Left ventricle myocardium inferior (tissue), 1 donor: ENCODE measurements at places on chromosomes 6 and 20. TPM values are rescaled to one million over a fixed set of nuclear protein-coding genes. Genes with fewer than 3 reads are reported as not detected.
A peak's percentile ranks its signal among the peaks of the same experiment; 100 is the strongest.

GRCh38 chr6:47353871-47354270, 44.2 kb upstream of the TNFRSF21 start:
- no peak for DNase-seq

DNA sequence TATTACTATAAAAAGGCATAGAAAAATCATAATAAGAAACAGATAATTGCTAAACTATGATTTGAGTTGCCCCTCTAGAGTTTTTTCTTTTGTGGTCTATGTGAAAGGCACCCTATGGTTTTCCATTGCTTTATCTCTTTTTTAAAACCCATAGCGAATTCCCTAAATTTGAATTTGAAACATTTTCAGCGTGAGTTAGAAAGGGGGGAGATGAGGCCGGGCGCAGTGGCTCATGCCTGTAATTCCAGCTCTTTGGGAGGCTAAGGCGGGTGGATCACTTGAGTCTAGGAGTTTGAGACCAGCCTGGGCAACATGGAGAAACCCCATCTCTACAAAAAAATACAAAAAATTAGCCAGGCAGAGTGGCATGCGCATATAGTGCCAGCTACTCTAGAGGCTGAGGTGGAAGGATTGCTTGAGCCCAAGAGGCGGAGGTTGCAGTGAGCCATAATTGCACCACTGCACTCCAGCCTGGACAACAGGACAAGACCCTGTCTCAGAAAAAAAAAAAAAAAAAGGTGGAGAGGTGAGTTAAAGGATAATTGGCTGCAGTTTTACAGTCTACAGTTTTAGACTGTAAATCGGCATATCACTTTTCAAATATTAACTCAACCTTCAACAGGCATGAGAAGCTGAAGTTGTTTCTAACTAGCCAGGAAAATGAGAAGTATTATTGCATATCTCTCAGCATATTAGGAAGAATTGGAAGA, 46.3 kb downstream of the SHLD1 start:
- DNase-seq, result no peak

DNA sequence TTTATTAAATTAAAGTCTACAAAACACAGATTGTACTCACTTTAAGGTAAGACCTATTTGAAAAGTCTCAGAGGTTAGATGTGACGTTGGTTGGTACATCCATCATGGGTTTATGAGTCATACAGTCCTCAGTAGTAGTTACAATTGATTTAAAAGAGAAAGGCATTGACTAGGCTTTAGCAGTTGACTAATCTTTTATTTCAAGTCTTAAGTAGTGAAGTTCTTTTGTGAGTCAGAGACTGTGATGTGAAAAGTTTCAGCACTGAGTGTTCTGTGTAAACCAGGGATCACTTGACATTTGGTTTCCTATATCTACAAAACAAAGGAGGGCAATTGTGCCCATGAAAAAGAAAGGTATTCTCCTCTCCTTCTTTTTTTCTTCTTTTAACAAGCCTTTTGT, 221.3 kb downstream of the GRIK2 start:
- DNase-seq, result no peak

DNA sequence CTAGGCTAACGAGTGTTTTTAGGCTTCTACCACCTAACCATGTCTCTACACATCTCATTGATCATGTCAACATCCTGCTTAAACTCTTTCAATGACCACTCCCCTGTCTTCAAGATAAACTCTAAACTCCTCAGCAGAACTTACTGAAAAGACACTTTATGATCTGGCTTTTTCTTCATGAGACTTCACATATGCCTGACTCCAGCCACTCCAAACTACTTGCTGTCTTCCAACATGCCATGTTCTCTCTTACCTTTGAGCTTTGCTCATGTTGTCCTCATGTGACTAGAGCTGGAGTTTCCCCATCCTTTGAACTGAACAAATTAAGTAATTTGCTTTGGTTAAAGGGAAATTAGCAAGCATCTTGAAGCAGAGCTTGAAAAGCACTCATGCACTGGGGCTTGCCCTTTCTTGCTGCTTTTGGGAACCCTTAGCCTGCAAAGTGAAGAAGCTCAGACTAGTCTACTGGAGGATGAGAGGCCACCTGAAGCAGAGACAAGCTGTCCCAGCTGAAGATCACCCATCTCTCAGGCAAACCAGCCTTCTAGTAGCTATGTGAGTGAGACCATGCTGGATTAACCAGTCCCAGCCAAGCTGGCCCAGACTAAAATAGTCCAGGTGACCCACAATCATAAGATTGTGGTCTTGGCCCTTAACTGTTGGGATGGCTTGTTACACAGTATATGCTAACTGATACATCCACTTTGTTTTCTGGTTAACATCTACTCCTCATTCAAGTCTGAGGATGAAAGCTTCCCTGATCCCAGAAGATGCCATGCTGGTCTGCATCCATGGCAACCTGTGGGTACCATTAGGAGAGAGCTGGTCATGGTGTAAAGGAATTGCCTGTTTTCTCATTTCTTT, 235.8 kb downstream of the GMPR start:
- no peak for DNase-seq

- DNase-seq, result no peak
Measured at GRCh38 chr6:137231895-137232294, 12.7 kb upstream of the IFNGR1 start.

- no peak for DNase-seq
Measured at GRCh38 chr20:16599257-16599656, 26.0 kb upstream of the KIF16B start.

DNA sequence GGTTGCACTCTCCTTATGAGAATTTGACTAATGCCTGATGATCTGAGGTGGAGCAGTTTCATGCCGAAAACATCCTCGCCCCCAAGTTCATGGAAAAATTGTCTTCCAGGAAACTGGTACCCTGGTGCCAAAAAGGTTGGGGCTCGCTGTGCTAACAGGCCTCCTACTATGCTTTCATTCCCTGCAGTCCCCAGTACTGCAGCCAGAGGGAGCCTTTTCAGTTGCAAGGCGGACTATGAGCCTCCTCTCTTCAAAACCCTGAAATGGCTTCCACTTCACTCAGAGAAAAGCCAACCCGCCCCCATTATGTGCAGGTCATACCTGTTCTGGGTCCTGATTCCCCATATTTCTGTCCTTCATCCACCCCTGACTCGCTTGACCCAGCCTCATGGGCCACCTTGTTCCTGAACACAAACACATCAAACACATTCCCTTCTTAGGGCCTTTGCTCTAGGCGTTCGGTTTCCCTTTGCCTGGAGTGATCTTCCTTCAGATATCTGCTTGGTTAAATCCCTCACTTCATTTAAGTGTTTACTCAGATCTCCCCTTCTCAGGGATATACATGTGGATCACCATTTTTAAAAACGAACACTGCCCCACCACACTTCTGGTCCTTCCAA, 173.7 kb downstream of the PHACTR1 start:
- no peak for DNase-seq

GRCh38 chr20:46206025-46206424, 87.9 kb downstream of the CD40 start:
- DNase-seq, result peak; percentile 36

GRCh38 chr6:146339716-146340115, 203.9 kb upstream of the RAB32 start:
- no peak for DNase-seq

- no peak for DNase-seq
Measured at GRCh38 chr6:45572833-45573232, 195.1 kb upstream of the SUPT3H start.

GRCh38 chr20:46698788-46699187, 9.5 kb upstream of the TP53RK start:
- no peak for DNase-seq

- no peak for DNase-seq
Measured at GRCh38 chr6:81847866-81848265, 95.4 kb upstream of the TENT5A start.

DNA sequence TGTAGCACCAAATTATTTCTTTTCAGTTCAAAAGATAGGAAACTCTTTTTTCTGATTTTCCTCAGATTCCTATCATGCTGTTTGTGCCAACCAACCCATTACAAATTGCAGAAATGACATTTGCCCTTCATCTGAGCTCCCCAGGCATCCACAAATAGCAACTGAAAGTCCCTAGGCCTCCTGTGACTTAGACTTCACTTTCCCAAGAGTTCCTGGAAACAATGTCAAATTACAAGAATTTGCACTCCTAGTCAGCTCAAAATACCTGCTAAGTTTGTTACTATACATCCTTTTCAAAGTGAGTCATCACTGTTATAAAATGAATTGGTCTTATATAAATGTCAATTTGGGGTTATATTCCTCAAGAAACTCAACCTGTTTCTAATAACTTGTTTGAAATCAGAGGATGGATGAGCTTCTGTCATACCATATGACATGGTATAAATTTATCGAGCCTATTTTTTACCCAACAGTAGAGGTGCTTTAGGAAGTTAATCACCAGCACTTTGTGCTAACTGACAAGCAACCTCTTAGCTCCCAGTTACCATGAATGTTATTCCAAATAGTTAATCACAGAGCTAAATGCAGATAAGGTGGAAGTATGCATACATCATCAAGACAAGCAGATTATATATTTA, 256.5 kb downstream of the HACE1 start:
- DNase-seq, result no peak

- DNase-seq, result no peak
Measured at GRCh38 chr6:83221889-83222479, 28.8 kb downstream of the RWDD2A start.

DNA sequence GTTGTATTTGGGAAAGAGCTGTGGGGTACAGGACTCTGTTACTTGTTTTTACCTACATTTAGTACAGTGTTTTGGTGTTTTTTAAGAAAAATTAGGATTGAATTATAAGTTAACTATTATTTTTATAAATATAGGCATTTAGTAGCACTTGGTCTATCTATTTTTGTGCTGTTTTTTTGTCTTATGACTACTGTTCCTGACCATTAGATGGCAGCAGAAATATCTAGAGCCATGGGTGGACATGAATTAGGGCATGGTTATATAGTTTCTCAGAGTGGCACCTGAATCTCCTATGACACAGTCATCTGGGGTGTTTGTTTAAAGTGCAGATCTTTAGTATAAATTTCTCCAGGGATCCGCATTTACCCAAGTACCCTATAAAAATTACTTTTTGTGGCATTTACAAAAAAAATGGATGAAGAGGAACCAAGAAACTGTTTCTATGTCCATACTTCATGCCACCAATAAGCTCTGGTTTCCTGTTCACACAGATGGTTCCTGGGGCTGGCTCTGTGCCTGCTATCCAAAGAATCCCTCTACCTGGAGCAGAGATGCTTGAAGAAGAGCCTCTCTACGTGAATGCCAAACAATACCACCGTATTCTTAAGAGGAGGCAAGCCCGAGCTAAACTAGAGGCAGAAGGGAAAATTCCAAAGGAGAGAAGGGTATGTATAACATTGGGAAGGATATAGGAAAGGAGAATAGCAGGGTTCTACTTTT, 19.8 kb downstream of the NFYA start:
- no peak for DNase-seq

DNA sequence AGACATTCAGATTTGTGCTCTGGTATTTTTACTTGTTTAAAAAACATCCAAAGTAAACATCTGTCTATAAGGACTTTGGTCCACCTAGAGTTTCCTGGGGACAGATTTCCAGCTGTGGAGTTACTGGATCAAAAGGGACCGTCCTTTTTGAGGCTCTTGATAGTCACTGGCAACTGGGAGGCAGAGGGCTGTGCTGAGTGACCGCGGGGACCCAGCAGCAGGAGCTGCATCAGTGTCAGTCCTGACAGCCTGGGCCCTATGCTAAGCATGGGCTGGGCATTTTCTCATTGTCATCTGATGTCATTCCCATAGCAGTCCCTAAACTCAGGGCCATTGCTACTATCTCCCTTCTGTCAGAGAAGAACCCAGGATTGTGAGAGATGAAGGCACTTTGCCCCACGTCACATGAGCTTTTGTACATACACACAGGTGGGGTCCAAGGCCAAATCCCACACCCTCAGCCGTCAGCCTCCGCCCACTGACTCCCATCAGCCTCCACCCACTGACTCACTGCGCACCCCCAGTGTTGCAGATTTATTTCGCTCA, 293.8 kb downstream of the TAF4 start:
- no peak for DNase-seq

DNA sequence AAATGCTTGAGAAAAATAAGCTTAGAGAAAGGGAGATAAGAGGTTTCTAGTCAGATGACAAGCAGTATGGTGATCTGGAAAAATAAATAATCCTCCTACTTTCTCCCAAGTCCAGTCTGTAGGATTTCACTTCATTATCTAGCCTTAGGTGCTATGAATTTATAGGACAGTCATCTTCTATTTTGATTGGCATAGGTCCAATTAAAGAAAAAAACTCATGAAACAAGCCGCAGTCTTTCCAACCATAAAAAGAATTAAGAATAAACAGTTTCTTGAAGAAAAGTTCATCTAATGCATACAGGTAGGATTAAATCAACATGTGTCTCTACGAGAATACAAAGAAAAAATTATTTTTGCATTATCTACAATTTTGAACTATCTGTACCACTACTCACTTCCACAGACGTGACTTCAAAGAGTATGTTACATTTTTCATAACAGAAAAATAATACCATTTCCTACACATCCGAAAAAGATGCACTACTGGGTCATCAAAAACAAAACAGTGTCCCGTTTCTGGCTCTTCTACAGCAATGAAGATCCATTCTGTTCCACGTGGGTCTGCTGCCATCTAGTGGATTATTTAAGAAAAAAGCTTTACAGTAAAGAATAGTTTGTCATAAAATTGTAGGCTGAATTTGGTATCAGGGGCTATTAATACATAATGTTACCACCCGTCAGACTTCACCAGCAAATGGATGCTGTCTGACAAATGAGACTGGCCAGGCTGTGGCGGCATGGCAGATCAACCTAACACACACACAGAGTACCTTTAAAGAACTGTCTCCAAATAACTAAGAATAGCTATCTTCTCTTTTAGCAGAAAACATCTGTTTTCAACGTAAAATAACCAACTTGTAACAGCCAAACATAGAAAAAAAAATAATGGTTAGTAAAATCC, 28.9 kb downstream of the STX7 start:
- no peak for DNase-seq

- DNase-seq, result no peak
Measured at GRCh38 chr6:22896696-22897095, 327.3 kb downstream of the HDGFL1 start.

GRCh38 chr20:62597416-62598115, 44.7 kb upstream of the SLCO4A1 start:
- DNase-seq, result no peak

The PI3 gene
- total RNA-seq, result not detected

The FKBP1A gene
- total RNA-seq, result 124 TPM

The TSBP1 gene
- total RNA-seq, result not detected

The CST2 gene
- total RNA-seq, result not detected

The GHRH gene
- total RNA-seq, result 0.93 TPM

The AGPAT4 gene
- total RNA-seq, result 2.2 TPM

The GPLD1 gene
- total RNA-seq, result 0.71 TPM

The KCNG1 gene
- 0.30 TPM for total RNA-seq

The PLCB1 gene
- total RNA-seq, result 6.0 TPM

The APCDD1L gene
- total RNA-seq, result 0.91 TPM

The PTCRA gene
- total RNA-seq, result not detected
